Frontal cortex (tissue), 4 donors: ENCODE measurements at places on chromosomes 6 and 20. TPM values are rescaled to one million over a fixed set of nuclear protein-coding genes. Genes with fewer than 3 reads are reported as not detected.

Gene LSM2
- 23.6 TPM for total RNA-seq

DNA sequence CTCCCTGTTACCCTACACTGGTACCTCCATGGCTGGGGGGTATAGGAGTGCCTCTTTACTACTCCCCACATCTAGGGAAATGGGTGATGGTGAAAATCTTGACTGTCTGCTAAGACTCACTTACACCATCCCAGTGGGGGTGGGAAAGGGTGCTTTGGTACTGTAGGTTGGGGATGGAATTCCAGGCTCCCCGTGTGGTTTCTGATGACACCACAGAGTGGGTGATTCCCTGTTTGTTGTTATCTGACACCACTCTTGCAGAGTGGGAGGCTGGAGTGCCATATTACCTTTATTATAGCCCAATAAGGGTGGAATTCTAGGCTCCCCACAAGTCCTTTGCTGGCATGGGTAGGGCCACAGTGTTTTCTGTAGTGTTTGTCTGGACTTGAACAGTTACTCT lies 264.6 kb upstream of the MAN1A1 start:
- no peak for DNase-seq

Gene CALHM5
- total RNA-seq: 0.41 TPM

Gene TSBP1
- not detected for total RNA-seq

DNA sequence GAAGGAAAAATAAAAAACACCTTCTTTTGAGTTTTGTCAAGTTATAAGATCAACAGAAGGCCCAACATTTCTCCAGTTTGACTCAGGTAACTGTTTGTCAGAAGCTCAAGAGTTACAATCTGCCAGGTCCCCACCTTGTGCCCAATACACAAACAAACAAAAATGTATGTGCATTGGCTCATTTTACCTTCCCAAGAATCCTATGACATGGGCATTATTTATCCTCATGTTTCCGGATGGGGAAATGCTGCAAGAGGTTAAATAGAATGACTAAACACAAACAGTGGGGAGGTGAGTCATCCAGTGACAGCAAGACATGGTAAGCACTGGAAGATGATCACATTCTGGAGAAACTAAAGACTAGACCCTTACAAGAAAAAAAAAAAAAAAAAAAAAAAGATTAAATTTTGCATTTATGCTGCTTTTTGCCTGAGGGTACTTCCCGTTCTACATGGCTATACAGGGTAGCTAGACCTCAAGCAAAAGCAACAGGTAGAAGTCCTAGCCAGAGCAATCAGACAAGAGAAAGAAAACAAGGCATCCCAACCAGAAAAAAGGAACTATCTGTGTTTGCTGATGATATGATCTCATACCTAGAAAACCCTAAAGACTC lies 23.6 kb upstream of the ANKRD60 start:
- no peak for DNase-seq

Gene OR2B3
- not detected for total RNA-seq

- no peak for DNase-seq
Measured at GRCh38 chr6:42450477-42451332, 1.0 kb downstream of the TRERF1 start.

DNA sequence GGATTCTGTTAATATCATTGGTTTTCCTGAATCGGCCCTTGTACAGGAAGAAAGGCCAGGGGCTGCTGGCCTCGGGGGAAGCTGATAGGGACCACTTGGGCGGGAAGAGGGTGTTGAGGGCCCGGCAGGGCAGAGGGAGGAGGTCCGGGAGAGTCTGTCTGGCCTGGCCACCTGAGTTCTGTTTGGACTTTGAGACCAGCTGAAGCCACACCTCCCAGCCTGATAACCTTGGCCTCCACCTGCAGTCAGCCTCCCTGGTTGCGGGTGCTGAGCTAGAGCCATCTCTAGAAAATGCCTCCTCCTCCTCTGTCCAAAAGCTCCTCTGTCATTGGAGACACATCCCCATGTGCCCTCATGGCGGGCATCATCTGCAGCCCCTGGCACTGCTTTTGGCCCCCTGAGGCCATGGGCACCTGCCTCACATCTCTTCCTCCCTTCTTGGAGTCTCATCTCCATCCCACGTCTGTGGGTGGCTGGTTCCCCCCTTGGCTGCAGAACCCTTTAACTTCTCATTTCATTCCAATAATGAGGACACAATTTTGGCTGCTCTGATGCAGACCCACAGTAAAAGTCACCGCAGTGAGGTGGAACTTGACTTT lies 16.6 kb downstream of the APCDD1L start:
- DNase-seq: no peak

DNA sequence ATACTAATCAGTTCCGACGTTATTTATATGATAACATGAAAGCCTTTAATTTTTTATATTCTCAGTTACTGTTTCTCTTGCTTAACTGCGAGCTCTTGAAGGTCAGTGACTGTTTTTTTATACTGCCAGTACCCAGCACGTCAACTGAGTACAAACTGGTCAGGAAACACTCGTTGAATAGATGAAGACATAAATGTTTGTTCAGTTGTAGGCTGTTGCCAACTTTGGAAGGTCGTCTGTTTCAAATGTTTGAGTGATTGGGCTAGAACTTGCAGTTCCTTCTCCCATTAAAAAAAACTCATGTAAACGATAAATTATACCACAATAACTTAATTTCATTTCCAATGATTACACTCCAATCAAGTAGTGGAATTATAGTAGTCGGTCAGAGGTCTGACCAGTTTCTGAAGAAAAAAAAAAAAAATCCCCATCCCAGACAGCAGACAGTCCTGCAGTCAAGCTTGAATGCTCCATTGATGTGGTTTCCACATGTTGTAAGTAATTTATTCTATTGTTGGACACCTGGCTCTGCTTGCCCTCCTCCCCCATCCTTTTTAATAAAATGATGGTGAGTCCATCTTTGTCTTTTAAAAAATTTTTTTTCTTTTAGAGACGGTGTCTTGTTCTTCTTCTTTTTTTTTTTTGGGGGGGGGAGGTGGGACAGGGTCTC lies 81.1 kb downstream of the SASH1 start:
- DNase-seq: no peak

GRCh38 chr6:44224029-44224964 lies 902 bp downstream of the SLC29A1 start:
- no peak for DNase-seq

DNA sequence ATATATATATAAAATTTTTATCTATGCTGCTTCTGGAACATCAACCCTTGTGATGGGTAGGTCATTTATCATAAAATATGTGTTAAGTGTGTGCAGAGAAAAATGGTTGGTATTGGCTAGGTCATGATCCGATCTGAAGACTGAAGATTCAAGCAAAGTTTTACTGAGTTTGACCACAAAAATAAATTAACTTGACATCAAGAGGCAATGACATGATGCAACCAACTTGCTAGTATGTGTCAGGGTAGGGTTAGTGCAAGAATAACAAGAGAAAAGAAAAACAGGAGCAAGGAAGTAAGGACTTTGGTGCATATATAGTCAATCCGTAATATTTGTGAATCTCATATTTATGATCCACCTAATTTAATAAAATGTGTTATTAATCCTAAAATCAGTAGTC lies 1202.0 kb upstream of the ADGRB3 start:
- no peak for DNase-seq

Gene DUSP15
- total RNA-seq: 9.8 TPM

DNA sequence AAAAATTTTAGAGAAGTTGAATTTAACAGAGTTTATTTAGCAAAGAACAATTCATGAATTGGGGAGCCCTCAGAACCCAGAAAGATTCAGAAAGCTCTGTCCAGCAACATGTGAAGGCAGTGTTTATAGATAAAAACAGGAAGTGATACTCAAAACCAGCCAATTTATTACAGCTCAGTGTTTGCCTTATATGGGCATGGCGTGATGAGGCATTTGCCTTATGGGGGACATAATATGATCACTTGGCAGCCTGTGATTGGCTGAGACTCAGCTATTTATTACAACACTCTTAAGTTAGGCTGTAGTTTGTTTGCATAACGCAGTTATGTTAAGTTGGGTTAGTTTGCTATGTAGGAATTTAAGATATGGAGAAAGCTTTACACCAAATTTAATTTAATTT lies 11.5 kb downstream of the HLA-DPA1 start:
- DNase-seq: no peak

Gene KDM1B
- 36.3 TPM for total RNA-seq
